ENCODE measurements at places on chromosomes 1 and 21.

GRCh38 chr1:169309178-169310166, 58.1 kb downstream of the NME7 start:
- DNase-seq = no peak

DNA sequence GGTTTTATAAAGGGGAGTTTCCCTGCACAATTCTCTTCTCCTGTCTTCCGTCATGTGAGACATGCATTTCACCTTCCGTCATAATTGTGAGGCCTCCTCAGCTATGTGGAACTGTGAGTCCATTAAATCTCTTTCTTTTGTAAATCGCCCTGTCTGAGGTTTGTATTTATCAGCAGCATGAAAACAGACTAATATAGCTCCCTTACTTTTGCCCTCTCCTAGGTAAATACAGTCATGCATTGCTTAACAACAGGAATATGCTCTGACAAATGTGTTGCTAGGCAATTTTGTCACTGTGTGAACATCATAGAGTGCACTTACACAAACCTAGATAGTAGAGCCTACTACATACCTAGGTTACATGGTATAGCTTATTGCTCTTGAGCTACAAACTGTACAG, 616.8 kb downstream of the RWDD3 start:
- no peak for DNase-seq

GRCh38 chr1:153612755-153613331, at the start of gene S100A16:
Gene S100A16, minus strand, starts transcription at chr1:153613137. Its CDS starts 4,986 bp downstream, at chr1:153608151.
- no peak for DNase-seq

GRCh38 chr1:17856496-17857108, 101.5 kb downstream of the ACTL8 start:
- no peak for DNase-seq

GRCh38 chr1:248825909-248826760, at the start of gene SH3BP5L:
Gene SH3BP5L, minus strand, starts transcription at chr1:248825915. Its CDS starts 980 bp downstream, at chr1:248824935.
- DNase-seq = peak; percentile 86

DNA sequence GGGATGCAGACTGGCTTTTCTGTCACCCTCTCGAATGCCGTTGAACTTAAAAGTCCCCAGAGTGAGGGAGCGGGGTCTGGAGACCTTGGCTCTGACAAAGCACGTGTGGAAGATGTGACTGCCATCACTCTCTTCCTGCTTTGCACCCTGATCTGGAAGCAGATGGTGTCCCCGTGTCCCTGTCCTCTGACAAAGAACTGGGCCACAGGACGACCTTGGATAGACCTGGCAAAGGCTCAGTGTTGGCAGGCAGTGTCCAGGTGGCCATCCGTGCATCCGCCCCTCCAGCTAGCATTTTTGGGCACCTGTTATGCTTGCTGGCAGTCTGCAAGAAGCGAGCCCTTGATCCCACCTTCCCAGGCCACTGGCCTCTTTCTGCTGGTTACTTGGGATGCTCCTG, 27.4 kb downstream of the ARHGEF10L start:
- DNase-seq = no peak

DNA sequence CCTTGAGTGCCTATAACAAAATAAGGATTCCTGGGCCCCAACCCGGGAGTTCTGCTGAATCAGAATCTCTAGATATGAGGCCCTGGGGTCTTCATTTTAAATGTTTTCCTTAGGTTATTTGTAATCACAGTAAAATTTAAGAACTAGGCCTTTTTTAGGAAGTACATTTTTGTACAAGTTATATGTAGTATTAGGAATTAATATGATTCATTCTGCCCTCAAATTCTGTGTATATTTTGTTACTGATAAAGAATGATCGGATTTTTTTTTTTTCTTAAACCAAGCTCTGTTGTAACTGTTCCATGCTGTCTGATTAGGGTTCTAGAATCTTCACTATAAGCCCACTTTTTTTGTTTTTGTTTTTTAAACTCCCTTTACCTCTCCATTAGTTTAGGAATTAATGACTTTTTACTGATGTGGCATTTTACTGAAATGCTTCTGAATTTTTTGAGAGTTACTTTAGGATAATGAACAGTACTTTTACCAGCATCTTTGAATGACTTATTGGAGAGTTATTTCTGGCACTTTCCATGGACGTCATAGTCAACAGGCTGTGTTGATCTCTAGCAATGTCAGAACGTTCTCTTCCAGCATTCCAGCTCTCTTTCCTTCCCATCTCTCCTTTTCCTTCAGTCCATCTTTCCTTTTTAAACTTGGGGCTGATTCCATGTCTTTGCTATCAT, 48.3 kb downstream of the CLIC4 start:
- DNase-seq = peak; percentile 64

- no peak for DNase-seq
Observed at GRCh38 chr1:106517224-106517623, 539.2 kb upstream of the PRMT6 start.

DNA sequence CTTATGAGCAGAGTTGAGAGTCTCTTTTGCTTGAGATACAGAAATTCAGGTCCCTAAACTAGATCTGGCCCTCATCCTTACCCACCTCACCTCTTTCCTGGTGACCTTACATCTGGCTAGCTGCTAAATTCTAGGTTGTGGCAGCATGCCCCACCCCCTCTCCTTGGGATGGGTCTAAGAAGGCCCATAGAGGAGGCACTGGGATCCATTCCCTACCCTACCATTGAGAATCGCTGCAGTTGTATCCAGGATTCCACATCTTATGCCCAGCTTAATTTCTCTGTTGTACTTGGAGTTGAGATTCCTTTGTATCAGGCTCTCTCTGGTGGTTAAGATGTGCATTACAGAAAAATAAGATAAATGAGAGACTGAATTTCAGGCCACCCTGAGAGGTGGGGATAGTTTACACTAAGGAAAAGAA, 9.5 kb upstream of the TMEM39B start:
- DNase-seq = no peak

DNA sequence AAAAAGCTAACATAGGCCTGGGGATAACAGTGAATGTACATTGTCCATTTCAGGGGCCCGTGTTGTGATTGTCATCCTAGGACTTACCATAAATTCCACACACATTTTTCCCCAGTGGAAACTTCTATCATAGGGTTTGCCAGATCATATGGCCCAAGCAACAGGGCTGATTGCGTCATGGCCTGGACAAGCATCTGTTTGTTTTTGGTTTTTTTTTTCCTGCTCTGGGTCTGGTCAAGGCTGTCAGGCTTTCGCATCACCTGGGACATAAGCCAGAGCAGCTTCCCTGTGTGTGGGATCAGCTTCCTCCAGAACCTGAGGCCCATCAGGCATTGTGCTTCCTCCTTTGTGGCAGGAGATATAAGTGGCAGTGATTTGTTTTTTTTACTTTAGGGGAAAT, 598.5 kb upstream of the USP24 start:
- peak; percentile 52 for DNase-seq

GRCh38 chr1:218395916-218396315, 50.8 kb downstream of the TGFB2 start:
- DNase-seq = no peak

- no peak for DNase-seq
Observed at GRCh38 chr1:66492424-66492823, 41.5 kb upstream of the SGIP1 start.

DNA sequence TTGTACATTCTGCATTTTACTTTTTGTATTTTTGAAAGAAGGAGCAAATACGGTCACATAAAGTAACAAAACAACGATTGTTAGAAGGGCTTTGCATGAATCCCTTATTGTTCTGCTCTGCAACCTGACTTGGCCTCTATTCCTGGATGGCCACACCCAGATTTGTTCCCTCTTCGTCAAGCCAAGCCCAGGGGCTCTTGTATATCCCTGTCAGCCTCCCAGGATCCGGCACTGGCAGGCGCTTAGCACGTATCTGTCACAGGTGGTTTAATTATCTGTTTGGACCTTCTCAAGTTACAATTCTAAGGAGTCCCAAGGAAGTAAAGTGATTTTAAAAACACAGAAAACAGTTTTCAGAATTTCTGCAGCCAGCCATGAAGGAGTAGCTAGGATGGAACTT, 28.0 kb downstream of the CRYAA start:
- no peak for DNase-seq

DNA sequence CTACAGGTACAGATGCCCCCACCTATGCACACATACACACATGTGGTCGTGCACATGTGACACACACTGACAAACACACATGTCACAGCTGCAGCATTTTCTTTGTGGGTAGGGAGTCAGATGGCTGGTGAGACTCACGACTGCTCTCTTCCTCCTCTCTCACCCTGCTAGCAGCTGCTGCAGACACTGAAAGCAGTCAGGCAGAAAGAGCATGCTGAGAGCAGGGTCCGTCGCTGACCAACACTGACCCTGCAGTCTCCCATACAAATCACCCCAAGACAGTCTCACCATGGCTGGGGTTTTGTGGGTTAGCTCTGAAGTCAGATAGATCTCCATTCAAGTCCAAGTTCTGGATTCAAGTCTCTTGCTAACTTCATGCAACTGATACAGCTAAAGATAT, 188.3 kb downstream of the ASTN1 start:
- no peak for DNase-seq

DNA sequence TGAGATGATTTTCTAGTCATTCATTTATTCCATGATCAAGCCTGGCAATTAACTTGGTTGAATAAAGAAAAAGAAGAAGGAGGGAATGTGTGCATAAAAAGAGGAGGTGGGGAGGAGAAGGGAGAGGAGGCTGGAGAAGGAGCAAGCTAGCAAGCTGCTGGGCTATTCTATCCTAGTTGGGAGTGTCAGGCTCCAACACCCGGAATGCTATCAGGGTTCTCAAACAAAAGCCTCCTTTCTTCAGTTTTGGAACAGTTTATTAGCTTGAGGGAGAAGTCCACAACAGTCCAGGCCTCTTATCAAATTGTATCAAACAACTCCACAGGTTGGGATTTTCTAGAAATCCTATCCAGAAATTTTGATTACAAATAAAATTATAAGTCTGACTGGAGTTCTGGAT, 80.0 kb downstream of the BCAR3 start:
- DNase-seq = no peak

DNA sequence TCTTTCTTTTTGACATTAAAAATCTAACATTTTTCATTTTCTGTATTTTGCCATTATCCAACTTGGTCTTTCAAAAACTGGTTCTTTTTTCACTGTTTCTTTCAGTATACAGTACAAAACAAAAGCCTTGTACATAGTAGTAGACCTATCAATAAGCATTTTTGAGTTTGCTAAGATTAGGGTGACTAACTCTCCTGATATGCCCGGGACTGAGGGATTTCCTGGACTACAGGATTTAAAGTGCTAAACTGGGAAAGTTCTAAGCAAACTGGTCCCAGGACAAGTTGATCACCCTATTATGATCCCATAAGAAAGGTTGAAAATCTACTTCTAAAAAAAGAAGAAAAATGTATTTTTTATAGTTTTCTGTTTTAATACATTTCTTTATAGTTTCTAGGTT, 120.9 kb downstream of the USP25 start:
- DNase-seq = no peak

- no peak for DNase-seq
Observed at GRCh38 chr1:2927393-2928360, 93.6 kb upstream of the ACTRT2 start.

- DNase-seq = no peak
Observed at GRCh38 chr1:92424381-92424780, 62.3 kb downstream of the GFI1 start.

DNA sequence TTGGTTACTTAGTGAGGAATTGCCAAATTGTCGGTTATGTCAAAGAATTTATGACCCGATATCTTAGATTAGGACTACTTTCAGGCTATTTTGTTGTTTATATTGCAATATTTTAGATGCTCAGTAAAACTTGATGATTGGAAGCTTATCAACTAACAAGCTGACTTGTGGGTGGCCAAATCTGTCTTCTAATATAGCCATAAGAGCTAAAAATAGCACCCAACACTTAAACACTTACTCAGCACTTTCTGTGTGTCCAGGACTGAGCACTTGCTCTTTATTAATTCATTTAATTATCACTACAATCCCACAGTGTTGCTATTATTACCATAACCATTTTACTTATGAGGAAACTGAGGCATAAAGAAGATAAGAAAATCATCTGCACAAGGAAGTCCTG, 50.4 kb downstream of the RWDD3 start:
- DNase-seq = no peak

DNA sequence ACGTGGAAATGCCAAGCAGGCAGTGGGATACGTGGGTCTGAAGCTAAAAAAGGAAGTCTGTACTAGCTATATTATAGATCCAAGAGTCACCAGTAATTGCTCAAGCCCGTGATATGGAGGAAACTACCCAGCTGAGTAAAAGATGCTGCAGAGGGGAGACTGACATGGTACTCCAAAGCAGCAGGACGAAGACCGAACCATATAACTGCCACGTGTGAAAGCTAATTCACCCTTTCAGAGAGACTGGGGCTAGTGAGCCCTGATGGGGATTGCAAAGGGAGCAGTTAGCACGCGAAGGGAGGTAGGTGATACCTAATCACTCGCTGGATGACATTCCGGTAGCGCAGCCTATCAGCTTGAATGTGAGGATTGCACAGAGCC, 316 bp downstream of the AP4B1 start:
- no peak for DNase-seq

- no peak for DNase-seq
Observed at GRCh38 chr1:117068580-117068979, 8.5 kb downstream of the TTF2 start.

DNA sequence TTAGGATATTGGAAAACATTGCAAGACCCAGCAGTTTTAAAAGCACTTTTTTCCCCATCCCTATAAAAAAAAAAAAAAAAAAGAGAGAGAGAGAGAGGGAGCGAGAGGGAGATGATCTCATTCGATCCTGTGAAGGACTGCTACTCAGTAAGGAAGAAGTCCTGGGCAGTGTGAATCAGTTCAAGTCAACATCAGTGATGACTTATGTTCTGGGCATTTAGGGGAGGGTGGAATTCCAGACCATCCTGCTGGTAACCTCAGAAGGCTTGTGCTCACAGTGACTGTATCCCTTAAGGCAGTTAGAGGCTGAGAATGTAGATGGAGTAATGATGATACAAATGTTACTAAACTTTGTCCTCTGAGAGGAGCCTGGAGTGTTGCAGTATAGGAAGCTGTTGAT, 151.4 kb downstream of the TGFB2 start:
- peak; percentile 90 for DNase-seq

DNA sequence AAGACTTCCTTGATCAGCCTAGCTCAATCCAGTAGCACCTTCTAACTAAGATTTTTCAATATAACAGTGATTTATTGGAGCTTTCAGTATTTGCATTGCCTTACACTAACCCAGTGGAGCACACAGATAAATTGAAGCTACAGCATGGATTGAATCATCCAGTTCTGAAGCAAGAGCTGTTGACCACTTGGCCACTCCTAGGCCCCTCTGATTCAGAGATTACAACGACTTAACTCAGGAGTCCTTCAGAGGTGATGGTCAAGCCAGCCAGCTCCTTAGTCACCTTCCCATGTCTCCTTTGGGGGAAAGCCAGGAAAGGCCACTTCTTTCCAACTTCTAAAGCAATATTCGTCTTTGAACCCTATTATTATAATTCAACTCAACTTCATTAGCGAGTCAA, 151.8 kb downstream of the TENT5C start:
- DNase-seq = no peak
